Stimulated activated CD8-positive, alpha-beta memory T cell treated with anti-CD3 and anti-CD28 coated beads, Interleukin-4, amount 100 ng/mL, for 1 hour (primary cell): ENCODE measurements at places on chromosomes 5 and 9.

DNA sequence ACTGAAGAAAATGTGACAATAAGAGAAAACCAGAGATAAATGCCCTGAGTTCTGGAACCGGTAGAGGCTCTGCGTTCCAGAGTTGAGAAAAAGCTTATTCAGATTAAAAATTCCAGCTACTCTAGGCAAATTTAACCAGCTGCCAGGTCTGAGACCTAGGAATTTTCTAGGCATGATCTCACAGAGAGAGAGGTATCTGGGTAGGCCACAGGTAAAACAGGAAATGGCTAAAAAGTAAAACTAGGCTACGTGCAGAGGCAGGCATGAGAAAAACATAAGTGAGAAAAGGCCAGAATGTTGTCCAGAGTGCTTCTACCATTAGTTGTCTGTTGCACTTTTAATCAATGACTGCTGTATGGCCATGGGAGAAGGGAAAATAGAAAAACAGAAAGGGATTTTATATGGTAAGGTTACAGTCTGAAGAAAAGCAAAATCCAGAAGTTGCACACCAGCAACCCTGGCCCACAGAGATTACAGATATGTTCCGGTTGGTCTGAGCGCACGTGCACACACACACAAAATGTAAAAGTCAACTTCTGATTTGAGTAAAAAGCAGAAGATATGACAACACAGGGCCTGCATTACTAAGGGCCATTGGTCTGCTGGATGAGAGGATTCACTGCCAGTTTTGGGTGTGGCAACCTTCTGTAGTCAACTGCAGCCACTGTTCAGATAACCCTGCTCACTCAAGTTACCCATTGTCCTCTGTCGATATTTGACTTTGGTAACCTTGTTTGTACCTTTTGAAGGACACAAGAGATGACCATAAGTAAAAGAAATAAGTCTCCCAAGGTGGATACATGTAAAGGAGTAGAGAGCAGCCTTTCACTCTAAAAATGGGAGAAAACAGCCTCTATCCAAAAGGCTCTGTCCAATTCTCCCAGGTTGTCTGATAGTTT is 266.0 kb downstream of the DTWD2 start:
- DNase-seq, result no peak

GRCh38 chr9:137240318-137240840 is 708 bp upstream of the TUBB4B start:
- no peak for DNase-seq

- no peak for DNase-seq
Observed at GRCh38 chr5:163578652-163579051, 73.2 kb downstream of the MAT2B start.

DNA sequence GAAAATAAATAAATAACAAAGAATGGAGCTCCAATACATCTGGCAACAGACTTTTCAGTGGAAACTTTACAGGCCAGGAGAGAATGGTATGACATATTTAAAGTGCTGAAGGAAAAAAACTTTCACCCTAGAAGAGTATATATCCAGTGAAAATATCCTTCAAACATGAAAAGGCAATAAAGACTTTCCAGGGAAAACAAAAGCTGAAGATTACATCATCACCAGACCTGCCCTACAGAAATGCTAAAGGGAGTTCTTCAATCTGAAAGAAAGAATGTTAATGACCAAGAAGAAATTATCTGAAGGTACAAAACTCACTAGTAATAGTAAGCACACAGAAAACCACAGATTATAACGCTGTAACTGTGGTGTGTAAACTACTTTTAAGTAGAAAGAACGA is 8.3 kb upstream of the RCL1 start:
- DNase-seq, result no peak

- no peak for DNase-seq
Observed at GRCh38 chr5:90547072-90547536, 11.5 kb upstream of the ADGRV1 start.

GRCh38 chr9:91391818-91392217 is 30.1 kb upstream of the AUH start:
- DNase-seq, result no peak

DNA sequence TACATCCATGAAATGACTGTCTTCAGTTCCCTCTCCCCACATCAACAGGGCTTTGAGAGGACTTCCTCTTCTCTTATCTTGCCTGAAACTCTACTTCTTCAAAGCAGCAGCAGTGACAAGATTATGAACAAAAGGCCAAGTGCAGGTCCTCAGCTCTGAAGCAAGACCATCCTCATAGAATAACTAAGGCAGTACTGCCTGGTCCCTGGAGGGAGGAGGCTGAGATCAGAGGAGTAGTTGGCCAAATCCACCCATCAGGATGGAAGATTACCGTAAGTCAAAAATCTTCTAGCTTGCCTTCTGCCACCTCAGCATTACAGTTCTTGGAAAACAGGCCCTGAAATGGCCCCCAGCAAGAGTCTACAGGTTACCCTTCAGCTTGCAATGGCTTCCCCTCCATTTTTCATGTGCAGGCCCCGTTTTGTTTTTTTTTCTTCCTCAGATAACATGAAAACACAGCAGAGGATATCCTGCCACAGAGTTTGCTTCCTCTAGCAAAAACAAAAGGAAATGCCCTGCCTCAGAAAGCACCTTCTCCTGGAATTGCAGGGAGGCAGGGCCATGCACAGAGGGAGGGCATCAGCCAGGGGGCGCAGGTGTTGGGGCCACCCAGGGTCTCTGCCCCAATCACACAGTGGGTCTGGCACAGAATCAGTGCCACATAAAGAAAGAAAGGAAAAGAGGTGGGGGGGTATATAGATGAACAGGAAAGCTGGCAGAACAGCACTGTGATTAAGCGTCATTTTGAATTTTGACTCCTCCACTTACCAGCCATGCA is 40.0 kb downstream of the KLHL3 start:
- DNase-seq, result no peak

GRCh38 chr9:87381746-87382145 is 115.9 kb upstream of the DAPK1 start:
- no peak for DNase-seq

DNA sequence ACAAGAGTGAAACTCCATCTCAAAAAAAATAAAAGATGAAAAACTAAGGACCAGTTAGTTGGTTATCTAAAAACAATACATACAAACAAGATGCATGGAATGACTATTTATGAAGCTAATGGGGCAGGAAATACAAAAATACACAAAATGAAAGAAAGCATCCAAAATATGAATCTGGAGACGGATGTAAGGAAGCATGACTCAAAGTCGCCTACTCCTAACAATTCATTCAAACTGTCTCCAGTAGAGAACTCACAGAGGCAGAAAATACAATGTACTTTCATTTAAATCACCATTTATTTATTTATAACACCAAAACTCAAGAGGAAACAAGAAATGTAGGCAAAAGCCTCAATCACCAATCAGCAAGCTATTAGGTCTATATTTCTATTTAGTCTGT is 68.4 kb downstream of the SCAI start:
- no peak for DNase-seq

- no peak for DNase-seq
Observed at GRCh38 chr9:111110805-111111204, 72.5 kb upstream of the LPAR1 start.

DNA sequence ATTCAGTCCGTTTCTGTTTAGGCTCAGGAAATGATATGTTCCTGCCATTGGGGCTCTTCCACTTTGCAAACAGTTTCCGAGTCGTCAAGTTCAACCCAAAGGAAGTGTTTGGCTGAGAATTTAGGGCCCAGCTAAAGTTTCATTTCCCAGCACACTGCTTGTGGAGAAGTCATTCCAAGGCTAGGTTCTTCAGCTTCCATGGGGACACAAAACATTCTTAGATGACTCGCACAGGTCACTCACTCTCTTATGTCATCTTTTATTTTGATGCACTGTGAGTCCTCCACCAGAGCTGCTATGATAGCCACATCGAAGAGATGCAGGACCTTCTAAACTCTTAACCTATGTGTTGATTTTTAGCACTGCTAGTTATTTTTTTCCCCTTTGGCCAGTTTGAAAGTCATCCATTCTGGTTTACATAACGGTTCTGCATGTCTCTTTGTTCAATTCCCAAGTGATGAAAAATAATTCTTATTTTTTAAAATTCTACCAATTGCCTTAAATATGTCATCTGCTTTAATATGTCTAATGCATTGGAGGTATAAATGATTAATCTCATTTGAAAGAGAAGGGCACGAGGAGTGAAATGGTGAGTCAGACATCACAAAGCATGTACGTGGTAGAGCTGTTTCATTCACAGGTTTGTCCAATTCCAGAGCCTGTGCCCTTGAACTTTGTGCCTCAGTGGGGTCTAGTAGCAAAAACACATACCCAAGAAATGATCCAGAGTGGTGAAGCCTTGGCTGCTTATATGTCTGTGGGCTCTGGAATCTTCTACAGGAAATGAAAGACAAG is 84.3 kb downstream of the ZNF462 start:
- no peak for DNase-seq

- no peak for DNase-seq
Observed at GRCh38 chr9:20302197-20302596, 320.1 kb downstream of the MLLT3 start.

- no peak for DNase-seq
Observed at GRCh38 chr5:171770153-171770552, 15.5 kb upstream of the SMIM23 start.

DNA sequence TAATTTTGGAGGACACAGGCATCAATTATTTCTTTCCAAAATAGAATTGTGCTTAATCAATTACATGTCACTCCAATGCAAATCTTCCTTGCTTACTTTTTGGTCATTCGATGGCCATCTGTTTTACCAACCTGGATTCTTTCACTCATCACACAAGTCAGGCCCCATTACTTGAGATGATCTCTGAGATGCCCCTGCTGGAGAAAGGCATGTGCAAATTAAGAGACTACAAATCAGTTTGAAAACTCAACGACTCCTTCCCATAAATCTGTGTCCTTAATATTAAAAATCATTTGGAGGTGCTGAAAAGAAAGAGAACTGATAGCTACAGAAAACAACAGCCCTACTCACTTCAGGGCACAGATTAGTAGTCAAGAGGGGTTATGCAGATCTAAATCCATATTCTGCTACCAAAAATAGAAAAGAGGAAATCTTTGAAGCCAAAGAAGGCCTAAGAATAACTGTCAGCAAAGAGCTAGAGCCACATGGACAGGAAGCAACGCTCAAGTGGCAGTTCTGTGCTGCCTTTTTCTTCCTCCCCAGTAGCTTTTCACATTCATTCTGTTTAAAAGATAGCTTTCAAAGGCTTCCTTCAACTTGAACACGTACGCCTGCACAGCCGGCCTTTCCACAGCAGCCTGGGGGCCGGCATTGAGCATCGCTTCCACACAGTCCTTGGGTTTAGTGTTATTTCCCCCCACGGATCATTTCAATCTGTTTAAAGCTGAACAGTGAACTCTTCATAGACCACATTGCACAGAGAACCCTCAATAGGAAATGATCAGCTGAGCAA is 79.3 kb upstream of the MAP3K1 start:
- no peak for DNase-seq

- no peak for DNase-seq
Observed at GRCh38 chr9:113599646-113600022, 136.1 kb downstream of the RGS3 start.

DNA sequence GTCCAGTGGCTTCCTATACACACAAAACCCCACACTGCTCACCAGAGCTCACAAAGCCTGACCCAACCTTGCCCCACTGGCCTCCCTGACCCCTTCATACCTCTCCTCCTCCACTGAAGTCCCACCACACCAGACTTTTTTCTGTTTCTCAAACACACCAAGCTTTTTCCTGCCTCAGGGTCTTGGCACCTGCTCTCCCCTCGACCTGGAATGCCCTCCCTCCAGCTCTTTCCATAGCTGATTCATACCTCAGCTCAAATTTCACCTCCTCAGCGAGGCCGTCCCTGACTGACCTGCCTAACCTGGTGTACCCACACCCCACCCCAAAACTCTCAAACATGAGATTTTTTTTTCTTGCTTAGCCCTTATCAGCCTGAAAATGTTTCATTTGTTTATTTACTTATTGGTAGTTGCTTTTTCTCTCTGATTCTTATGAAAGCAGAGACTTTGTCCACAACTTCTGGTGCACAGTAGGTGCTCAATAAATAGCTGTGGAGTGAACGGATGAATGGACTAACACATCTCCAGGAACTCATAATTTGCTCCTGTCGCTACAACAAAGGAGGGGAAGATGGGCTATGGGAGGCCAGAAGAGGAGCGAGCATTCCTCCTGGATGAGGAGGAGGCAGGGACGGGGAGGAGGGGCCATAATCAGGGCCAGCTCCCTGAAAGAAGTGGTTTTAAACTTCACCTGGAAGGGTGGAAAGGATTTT is 84.3 kb downstream of the SH3TC2 start:
- no peak for DNase-seq

DNA sequence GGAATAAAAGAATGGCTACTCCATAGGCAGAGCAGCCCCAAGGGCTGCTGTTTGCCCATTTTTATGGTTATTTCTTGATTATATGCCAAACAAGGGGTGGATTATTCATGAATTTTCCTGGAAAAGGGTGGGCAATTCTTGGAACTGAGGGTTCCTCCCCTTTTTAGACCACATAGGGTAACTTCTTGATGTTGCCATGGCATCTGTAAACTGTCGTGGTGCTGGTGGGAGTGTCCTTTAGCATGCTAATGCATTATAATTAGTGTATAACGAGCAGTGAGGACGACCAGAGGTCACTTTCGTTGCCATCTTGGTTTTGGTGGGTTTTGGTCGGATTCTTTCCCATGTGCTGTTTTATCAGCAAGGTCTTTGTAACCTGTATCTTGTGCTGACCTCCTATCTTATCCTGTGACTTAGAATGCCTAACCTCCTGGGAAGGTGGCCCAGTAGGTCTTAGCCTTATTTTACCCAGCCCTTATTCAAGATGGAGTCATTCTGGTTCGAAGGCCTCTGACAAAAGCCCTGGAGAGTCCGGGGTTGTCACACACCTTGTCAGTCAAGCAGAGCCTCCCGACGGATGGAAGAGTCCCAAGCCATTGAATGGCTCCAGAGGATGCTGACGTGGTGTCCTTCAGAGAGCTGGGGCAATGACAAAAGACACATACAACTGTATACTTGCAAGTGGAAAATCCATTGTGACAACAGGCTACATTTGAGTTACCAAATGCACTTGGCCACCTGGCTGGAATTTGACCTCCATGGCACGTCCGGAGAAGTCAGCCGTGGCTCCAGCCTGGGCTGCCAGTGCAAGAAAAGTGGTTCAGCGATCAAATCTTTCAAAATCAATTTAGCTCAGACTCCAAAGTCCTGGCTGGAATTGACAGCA is 67.1 kb upstream of the CLINT1 start:
- no peak for DNase-seq

GRCh38 chr9:91421971-91422757 is 1.5 kb downstream of the NFIL3 start:
- no peak for DNase-seq

DNA sequence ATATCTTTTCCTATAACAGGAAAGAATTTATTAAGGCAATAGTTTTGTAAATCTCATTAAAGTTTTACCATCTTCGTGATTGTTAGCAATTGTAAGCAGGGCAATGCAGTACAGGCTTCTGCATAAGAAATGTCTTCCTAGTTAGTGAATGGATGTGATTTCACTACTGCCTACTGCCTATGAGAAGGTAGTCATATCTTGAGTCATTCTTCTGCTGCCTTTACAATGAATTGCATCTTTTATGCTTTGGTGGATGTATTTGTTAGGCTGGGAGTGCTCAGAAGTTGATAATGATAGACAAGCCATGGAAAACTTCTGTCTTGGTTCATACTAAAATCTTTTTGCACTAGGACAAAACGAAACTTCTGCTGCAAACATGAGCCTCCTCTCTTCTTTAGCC is 128.0 kb downstream of the ADAMTSL1 start:
- no peak for DNase-seq
